Mesothelial cell of epicardium (in vitro differentiated cells): ENCODE measurements at places on chromosomes 7 and 10. TPM values are rescaled to one million over a fixed set of nuclear protein-coding genes. Genes with fewer than 3 reads are reported as not detected.

GRCh38 chr7:154463794-154464193, 411.6 kb downstream of the DPP6 start:
- no peak for DNase-seq

DNA sequence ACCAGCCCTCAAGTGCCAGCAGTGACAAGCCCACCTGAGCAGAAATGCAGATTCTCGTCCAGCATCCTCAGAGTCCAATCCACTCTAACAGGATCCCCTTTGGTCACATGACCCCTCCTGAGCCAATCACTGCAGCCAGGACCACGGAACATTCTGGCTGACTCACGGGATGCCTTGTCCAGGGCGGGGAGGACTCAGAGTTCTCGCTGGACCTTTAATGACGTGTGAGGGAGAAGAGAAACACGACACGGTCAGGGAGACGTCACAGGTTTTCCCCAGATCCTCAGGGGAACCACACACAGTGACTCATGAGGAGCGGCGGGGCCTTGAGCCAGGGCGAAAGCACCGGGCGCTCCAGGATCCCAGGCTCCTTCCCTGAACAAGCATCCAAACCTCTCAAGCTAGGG, 155.7 kb downstream of the PTPRN2 start:
- no peak for DNase-seq

RELN gene
- total RNA-seq = 7.3 to 9.7 TPM (median 8.6 TPM) in 3 replicates

GRCh38 chr7:8601121-8601520, 167.7 kb downstream of the NXPH1 start:
- DNase-seq = no peak

DNA sequence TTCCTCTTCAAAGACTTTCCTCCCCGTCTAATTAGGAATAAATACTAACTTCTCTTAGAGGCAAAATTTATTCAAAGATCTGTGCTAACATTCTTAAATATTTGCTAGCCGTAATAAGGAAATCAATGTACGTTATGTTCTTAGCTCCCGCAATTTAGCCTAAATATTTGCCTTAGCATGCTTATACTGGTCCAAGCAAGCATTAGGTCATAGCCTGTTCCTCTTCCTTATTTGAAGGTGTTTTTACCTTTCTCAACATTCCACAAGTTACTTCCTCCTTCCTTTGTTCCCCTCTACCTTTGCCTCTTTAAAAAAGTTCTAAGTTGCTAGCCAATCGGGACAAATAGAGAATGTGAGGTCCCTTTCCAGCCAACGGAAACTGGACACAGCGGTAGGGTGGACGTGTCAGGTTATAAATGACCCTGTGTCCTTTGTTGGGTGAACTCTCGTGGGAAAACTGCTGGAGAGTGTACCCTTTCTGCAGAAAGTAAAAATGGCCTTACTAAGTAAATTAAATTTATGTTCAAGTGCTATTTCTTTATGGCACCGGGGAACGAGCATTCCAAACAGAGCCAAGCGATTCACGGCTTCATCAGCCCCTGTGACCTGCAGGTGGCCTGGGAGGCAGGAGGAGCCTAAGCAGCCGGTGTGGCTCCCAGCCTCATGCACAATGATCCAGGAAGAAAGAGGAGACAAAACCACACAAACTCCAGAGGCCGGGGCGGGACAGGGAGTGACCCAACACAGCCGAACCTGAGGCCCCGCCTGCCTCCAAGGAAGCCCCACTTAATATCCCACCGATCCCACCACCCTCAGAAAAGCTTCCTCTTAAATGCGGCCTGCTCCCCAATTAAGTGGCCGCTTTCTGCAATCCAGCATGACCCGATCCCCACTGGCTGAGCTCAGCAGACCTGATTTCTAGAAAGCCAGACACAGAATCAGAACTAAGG, 67.0 kb downstream of the ZRANB1 start:
- no peak for DNase-seq

ANXA8 gene
- 2.0 to 2.8 TPM (median 2.3 TPM) in 3 replicates for total RNA-seq

GRCh38 chr10:97771055-97771891, 526 bp downstream of the SFRP5 start:
- no peak for DNase-seq

MAP3K8 gene
- 25.0 to 29.0 TPM (median 25.3 TPM) in 3 replicates for total RNA-seq

DNA sequence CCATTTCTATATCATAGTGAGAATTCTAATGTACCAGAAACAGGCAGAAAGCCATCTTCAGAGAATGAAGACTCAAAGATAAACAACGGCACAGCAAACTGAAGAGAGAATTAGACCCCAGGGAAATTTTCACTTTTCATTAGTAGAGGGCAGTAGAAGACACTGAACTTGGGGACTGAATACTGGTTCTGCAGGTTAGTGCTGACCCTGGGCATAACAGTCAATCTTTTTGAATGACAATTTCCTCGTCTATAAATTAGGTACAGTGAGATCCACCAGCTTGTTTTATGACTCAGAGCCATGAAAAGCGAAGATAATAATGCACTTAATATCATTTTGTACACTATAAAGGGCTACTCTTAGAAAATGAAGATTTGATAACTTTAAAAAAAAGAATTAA, 13.7 kb downstream of the FKBP14 start:
- DNase-seq = no peak

TWIST1 gene
- 111 to 126 TPM (median 120 TPM) in 3 replicates for total RNA-seq

GRCh38 chr10:108562105-108562504, 1361.2 kb downstream of the XPNPEP1 start:
- DNase-seq = no peak

MXI1 gene
- 28.3 to 32.7 TPM (median 30.6 TPM) in 3 replicates for total RNA-seq

- DNase-seq = no peak
Observed at GRCh38 chr10:12158111-12158510, 28.6 kb downstream of the SEC61A2 start.

DNA sequence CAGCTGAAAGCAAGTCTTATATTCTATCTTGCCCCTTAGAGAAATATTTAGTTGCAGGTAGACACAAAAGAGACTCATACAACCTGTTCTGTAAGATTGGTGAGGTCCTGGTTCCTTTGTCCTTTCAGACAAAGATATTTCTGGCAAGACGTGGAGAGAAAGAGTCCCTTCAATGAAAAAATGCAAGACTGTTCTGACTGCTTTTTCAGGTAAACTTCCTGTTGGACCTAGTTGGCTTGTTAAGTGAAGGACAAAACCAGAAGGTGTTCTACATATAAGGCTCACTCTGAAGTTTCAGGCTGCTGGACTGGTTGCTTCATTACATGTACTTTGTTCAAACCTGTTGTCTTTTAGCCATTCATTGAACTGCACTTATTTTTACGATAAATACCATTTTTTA, 119.0 kb upstream of the PTPRZ1 start:
- no peak for DNase-seq

GRCh38 chr7:76327610-76328009, 25.1 kb downstream of the HSPB1 start:
- DNase-seq = no peak

LIPF gene
- total RNA-seq = not detected in 3 replicates

GFRA1 gene
- 38.7 to 42.4 TPM (median 40.8 TPM) in 3 replicates for total RNA-seq

- DNase-seq = no peak
Observed at GRCh38 chr7:74051629-74052410, 23.8 kb downstream of the ELN start.

INMT gene
- 3.3 to 4.3 TPM (median 3.4 TPM) in 3 replicates for total RNA-seq

NET1 gene
- total RNA-seq = 201 to 205 TPM (median 205 TPM) in 3 replicates

TAS2R41 gene
- total RNA-seq = not detected in 3 replicates

- no peak for DNase-seq
Observed at GRCh38 chr7:116138202-116138801, 72.0 kb upstream of the TES start.

ZPBP gene
- not detected in 3 replicates for total RNA-seq

GRCh38 chr10:4294271-4294670, 509.3 kb upstream of the KLF6 start:
- DNase-seq = no peak

CRYGN gene
- 9.4 to 12.2 TPM (median 10.5 TPM) in 3 replicates for total RNA-seq

HMX2 gene
- total RNA-seq = not detected in 3 replicates

EPO gene
- 0.16 to 0.27 TPM in 2 of 3 replicates, not detected in the other for total RNA-seq

DNA sequence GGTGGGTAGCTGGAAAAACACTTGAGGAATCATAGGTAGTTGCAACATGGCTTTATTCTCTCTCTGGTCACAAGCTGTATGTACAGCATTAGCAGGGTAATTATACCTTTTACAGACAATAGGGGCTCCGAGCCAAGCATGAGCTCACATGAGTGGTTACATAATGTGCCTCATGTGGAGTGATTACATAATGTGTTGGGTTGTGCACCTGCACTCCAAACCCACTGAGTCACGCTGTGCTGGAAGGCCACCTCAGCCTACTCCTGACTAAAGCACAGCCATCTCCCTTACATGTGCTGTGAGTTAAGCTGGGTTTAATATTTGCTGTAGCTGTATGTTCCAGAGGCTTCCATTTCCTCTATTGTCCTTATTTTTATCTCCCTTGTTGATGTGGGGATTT, 348.7 kb upstream of the SEMA3C start:
- no peak for DNase-seq

DNA sequence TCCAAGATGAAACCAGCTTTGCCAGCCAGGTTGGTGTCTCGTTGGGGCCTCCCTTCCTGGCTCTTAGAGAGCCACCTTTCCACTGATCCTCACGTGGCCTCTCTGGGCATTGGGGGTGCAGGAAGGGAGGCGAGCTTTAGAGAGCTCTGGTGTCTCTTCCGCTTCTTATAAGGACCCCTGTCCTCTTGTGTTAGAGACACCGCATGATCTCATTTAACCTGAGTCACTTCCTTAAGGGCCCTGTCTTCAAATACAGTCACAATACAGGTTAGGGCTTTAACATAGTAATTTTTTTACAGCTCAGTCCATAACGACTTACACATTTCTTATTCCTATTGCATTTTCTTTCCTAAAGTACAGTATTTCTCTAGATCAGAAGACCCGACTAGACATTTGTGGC, 535.8 kb downstream of the SDK1 start:
- no peak for DNase-seq

GRCh38 chr7:116540743-116541142, 15.9 kb downstream of the CAV1 start:
- no peak for DNase-seq

DNA sequence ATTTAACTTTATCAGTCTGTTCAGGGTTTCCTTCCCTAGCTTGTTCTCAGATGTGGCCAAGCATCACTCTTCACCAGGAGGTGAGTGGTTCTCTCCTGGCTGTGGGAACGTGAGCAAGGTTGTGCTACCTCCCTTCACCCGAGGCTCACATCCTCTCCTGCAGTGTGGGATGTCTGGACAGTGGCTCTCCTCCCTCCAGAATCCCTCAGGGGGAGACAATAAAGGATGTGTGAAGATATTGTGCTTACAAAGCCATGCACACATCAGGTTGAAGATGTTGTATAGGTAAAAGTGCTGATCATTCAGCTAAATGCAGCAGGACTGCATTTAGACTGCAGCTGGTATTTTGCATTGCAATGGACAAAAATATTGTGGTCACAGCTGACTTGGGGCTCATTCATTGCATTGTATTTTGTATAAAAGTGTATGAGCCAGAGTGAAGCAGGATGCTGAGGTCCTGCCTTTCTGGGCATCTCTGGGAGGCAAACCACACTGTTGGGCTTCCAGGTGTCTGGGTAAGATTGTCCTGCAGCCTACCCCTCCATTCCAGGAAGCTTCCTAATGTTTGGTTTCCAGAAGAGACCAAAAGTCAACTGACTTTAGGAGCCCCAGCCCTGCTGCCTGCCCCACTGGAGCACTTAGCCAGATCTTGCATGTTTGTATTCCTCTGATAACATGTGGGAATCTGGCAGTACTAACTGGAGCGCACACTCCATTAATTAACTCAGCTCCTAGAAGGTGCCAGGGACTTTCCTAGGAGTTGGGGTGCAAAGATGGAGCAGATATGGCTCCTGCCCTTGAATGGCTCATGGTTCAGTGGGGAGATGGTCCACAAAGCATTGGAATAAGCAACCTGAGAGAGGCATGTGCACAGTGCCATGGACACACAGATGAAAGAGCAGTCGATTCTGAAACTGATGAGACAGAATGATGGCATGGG, 292.5 kb upstream of the ZNF32 start:
- DNase-seq = no peak

FBXO24 gene
- 0.54 to 0.93 TPM (median 0.64 TPM) in 3 replicates for total RNA-seq

DNA sequence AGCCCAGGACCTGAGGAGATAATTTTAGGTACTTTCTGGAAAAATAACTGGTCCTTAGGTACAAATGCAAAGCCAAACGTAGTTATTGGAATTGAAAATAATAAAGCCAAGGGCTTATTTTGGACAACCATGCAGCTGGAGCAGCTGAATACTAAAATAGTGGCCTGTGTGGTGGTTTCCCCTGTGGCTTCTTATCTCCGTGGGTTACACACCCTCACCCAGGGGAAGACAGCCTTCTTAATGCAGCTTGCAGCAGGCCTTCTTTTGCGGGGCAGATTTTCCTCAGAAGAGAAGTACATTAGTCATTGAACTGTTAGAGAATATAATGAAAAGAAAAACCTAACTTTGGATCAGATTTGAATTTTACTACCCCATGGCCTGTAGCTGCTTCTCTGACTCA, 133.5 kb downstream of the ST7 start:
- DNase-seq = no peak

PPP1R3C gene
- total RNA-seq = 9.2 to 9.9 TPM (median 9.7 TPM) in 3 replicates

DNA sequence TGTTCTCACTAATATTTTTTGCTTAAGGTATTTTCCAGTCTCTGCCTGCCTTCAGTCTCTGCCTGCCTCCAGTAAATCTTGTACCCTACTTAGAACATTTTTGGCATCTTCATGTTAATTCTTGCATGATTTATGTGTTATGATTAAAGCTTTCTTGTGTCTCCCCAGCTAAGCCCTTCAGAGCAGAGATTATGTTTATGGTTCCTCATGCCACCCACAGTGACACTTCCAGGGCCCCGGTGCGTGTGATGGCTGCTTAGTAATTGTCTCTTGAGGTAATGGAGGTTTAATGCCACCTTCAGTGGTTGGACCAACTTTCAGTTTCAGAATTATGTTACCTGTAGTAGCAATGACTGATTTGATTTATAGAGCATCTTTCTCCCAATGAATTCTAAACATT, 70.6 kb upstream of the MET start:
- no peak for DNase-seq

PNLIPRP3 gene
- total RNA-seq = not detected in 3 replicates
